ENCODE measurements at places on chromosomes 1 and 21.

DNA sequence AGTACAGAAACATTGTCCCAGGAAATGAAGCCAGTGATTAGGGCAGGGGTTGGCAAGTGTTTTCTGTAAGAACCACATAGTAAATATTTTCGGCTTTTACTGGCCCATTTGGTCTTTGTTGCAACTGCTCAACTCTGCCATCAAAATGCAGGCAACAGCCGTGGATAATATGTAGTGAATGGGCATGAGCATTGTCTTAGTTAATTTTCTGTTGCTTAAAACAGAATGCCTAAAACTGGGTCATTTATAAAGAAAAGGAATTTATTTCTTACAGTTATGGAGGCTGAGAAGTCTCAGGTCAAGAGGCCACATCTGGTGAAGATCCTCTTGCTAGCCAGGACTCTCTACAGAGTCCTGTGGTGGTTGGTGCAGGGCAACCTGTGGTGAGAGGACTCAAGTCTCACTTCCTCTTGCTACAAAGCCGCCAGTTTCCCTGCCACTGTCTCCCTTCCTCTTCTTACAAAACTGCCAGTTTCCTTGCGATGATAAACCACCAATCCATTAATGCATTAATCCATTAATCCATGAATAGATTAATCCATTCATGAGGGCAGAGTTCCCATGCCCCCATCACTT lies 166.4 kb downstream of the PSMG1 start:
- no peak for DNase-seq

DNA sequence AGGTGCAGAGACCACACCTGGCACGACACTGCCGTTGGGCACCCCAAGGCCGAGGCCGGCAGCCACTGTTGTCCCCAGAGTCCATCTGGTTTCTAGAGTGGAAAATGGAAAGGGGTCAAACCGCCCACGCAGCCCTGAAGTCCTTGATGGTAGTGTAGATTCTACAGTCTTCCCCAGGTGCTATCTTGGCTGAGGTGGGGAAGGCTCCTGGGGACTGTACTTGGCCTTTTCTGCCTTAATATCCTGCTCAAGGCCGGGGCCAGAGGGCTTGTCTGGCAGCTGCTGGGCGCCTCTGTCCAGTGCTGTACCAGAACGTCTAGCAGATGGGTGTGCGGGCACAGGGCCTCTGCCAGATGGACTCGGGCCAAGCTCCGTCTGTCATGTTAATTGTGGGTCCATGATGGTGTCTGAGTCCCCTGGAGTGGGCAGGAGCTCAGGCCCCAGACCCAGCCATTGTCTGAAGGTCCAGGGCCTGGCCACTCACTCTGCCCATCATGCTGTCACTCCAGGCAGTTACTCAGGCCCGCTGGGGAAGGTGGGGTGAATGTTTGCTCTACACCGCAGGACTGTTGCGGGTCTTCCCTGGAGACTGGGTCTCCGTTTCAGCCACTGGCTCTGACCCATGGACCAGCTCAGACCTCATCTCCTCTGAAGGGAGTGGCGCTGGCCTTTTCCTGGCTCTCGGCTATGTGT lies 161.9 kb upstream of the COL6A1 start:
- DNase-seq = no peak

GRCh38 chr1:17594690-17595601 lies 55.4 kb downstream of the ARHGEF10L start:
- DNase-seq = no peak

- no peak for DNase-seq
These were observed 744 bp downstream of the MIER1 start for GRCh38 chr1:66925558-66925910.

DNA sequence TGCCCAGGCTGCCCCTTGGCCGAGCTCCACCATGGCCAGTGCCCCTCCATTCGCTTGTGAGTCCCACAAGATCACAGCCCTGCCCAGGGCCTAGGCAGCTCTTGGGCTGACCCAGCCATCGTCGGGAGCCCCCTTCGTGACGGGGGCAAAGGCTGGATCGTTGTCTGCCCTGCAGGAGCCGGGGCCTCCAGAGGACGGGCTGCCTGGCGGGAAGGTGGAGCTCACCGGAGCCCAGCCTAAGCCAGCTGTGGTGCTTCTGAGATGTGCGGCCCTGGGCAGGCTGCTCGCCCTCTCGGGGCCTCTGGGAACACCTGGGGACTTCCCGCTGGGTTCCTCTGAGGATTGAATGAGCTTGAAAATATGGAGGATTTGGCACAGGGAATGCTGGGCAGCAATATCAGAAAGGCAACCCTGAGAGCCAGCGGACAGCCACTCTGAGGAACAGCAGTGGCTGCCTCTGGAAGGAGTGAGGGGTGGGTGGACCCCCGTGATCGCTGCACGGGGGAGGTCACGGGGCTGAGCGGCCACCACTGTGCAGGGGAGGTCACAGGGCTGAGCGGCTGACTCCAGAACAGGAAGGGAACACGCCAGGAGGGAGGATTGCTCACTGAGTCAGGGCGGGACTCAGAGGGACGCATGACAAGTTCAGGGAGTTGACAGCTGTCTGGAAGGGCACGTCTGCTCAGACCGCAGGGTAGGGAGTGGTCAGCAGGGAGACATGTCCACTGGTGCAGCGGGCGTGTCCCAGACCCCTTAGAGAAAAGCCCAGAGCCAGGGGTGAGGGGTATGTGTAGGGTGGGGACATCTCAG lies 19.3 kb downstream of the TP73 start:
- no peak for DNase-seq

DNA sequence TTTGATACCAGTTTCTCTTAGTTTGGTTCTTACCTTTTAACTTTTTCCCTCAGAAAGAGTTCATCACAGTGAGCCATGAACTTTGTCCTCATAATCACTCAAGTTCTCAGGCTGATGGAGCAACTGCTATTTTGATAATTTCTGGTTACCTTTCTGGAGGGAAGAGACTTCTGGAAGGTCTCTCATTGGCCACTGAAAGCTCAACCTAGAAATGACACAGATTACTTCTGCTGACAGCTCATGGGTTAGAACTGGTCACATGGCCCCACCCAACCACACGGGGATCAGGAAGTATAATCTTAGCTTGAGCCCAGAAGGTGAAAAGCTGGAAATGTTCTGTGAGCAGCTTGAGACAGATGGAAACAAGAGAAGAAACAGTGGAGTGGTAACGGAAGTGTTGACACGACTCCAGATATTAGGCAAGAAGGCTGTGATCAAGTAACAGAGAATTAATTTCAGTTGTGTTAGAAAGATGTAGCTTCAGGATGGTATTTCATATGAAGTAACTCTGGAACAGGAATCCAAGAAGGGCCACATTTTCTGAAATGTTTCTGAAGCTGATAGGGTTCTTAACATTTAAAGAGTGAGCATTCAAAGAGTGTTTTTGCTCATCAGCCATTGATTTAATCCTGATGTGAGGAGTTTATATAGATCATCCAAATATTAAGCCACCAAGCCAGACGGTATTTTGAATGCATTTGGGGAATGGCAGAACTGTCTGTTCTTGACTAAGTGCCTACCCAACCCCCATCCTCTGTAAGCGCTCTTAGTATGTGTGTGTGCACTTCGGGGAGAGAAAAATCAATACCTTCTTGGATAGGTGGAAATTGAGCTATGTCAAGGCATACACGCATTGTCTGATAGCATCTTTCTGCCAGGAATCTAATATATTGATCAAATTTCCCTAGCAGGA lies 21.9 kb upstream of the XPR1 start:
- no peak for DNase-seq

GRCh38 chr1:185869590-185869989 lies 135.4 kb downstream of the HMCN1 start:
- no peak for DNase-seq

DNA sequence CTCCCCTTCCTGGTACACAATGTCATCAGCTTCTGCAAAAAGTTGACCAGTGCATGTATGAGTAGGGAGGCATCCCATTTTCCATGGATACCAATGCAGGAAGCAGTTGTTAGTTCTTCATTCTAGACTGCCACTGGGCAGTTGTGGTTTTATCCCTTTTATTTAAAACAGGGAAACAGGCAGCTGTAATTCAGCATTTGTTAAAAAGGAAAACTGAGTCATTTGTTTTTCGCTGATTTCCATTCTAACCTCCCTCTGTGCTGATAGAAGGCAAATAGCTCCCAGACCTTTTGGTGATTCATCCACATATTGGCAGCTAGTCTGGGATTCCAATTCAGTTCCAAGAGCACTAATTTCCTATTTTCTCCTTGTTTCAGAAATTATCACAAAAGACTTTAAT lies 21.1 kb upstream of the ABCA4 start:
- no peak for DNase-seq

- DNase-seq = no peak
These were observed 74.0 kb downstream of the LPGAT1 start for GRCh38 chr1:211756471-211757020.

DNA sequence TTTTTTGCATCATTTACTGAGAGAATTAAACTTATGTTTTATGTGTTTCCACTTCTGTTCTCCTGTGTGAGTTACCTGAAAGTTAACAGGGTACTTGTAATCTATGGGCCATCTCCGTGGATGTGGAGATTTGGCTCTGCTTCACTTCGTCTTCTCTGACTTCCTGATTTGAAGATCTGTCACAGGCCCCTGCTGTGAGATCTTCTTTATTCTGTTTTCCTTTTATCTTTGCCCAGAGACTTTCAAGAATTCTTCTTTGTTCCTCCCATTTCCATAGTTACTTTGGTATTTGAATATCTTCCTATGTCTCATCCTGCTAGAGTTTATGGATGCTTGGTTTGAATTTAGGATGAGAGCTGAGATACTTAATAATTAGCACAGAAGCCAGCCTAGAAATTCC lies 35.4 kb upstream of the PKN2 start:
- DNase-seq = no peak

DNA sequence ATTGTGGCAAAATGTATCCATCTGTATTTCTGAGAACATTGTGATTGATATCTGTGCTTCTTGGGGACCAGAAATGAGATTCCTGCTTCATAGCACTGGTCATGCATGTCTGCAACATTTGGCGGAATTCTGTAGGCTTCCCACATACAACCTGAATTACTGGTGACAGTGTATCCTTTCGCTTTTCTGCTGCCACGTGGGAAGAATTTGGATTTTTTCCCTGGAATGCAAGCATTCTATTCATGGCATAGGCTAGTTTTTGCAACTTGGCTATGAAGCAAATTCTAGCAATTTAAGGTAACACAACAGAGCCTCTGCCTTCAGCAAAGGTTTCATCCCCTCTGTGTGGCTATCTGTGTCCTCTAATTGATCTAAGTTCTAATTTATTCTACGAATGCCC lies 85.9 kb downstream of the BCAR3 start:
- no peak for DNase-seq

DNA sequence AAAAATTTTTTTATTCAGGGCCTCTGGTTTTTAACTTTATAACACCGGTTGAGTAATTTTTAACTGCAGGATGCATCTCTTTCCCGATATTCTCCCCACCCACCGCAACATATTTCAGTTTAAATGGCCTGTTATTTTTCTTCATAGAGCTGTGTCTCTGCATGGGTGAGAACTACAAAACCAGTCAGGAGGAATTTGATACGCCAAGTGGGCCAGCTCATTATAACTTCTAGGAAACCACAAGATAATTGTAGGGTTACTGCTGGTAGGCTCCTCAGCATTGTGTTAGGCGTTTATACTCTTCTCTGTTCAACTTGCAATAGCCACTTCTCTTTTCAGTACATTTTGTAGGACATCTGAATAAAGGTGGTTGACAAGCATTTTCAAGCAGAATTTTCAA lies 169.7 kb downstream of the PBX1 start:
- DNase-seq = no peak

GRCh38 chr1:24154215-24154614 lies 11.3 kb upstream of the IL22RA1 start:
- no peak for DNase-seq

- DNase-seq = no peak
These were observed 102.5 kb downstream of the KCNN3 start for GRCh38 chr1:154767315-154768240.

DNA sequence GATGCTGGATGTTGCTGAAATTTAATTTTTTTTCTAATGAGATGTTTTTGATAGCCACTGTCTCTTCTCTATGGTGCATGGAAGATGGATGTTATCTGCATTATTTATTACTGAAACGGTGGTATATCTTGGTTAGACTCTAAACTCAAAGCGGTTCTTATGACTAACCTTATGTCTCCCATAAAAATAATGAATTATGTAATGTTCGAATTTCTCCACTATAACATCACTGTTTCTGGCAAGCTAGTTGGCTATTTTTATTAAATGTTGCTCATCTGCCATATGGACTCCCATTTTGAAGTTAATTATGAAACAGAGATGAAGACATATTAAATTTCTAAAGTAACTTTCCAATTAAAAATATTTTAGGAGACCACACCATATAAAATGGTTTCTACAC lies 808.6 kb upstream of the ADGRL4 start:
- no peak for DNase-seq

DNA sequence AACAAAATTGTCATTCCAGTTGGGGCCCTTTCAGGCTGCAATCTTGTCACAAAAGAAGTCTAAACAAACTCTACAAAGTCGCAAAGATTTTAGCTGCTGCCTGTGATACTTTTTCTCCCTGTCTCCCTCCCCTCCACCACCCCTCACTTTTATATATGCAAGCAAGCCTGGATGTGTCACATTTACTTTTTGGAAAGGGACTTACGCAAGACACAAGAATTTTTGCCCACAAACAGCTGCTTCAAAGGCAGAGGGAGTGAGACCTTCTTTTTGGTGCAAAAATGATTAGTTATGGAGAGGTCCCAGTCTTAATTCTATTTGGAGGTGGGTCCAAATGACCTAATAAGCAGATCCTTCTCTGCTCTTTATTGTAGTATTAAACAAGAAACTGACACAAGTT lies 22.9 kb upstream of the RALGPS2 start:
- no peak for DNase-seq

All from stimulated activated CD8-positive, alpha-beta memory T cell treated with anti-CD3 and anti-CD28 coated beads, Interleukin-7, amount 100 ng/mL, for 48 hours (primary cell).